ENCODE measurements at places on chromosomes 1 and 21. TPM values are rescaled to one million over a fixed set of nuclear protein-coding genes. Genes with fewer than 3 reads are reported as not detected.
A peak's percentile ranks its signal among the peaks of the same experiment; 100 is the strongest.

CD5L gene
- total RNA-seq, result not detected

WDR4 gene
- 14.0 TPM for total RNA-seq

UBE2J2 gene
- 61.0 TPM for total RNA-seq

- H3K4me1 ChIP-seq, result peaks cover 6% of the 10 kb centered on the region
- H3K27me3 ChIP-seq, result no peaks in the 10 kb centered on the region
- no peak overlapping the region for H3K27ac ChIP-seq
- H3K36me3 ChIP-seq, result no peaks in the 10 kb centered on the region
- no peak for DNase-seq
- no peak overlapping the region for H3K4me3 ChIP-seq
Measured at GRCh38 chr1:192552760-192553191, 22.8 kb upstream of the RGS1 start.

DNA sequence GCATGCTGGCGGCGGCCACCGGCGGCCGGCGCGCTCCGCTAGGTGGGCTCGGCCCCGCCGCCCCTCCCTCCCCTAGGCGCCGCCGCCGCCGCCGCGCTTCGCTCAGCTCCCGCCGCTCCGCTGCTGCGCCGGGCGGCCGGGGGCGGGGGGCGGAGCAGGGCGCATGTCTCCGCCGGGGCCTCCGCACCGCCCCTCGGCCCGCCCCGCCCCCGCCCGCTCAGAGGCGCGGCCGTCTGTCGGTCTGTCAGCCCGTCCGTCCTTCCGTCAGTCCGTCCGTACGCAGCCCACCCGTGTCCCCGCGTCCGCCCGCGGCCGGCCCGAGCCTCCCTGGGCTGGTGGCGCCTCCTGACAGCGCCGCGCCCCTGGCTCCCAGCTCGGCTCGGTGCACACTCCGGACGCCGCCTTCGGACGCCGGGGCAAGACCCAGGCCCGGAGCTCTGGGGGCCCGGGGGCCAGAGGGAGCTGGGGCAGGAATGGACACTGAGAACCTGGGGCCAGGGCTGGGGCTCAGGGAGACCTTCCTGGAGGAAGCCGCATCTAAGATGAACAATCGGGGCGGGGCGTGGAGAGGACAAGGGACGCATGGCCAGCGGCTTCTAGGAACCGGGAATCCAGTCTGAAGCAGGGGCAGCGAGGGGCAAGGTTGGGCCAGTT, at the start of gene GPR153:
Gene GPR153 (minus strand): TSS at position 138 of the 654 bp plus-strand sequence. CDS start 6,193 bp downstream, outside the sequence.
- no peaks in the 10 kb centered on the region for H3K36me3 ChIP-seq
- H3K4me1 ChIP-seq, result no peaks in the 10 kb centered on the region
- H3K27me3 ChIP-seq, result peaks cover 24% of the 10 kb centered on the region

DNA sequence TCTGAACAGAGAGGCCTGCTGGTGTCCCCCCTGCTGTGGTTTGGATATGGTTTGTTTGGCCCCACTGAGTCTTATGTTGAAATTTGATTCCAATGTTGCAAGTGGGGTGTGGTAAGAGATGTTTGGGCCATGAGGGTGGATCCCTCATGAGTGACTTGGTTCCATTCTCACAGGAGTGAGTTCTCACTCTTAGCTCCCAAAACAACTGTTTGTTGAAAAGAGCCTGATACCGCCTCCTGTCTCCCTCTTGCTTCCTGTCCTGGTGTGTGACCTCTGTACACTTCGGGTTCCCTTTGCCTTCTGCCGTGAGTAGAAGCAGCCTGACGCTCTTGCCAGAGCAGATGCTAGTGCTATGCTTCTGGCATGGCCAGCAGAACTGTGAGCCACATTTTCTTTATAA, 60.5 kb downstream of the C21orf91 start:
- no peak overlapping the region for H3K27ac ChIP-seq
- no peak overlapping the region for H3K4me3 ChIP-seq
- H3K4me1 ChIP-seq, result no peaks in the 10 kb centered on the region
- H3K36me3 ChIP-seq, result no peaks in the 10 kb centered on the region
- DNase-seq, result no peak

DNA sequence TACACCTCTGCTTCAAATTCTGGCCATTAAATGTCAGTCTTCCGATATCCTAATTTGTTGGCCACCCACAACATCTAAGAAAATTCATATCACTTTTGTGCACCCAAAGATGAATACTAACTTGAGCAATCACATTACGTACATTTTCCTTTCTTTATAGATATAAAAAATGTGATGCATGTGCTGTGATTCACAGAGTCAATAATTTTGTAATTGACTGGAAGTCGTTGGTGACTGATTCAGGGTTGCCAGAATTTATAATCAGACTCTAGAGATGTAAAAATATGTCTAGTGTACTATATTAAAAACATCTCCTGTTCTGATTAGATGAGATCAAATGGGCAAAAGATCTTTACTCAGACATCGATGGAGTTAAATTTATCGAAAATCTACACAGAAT, 150.0 kb upstream of the KCTD3 start:
- H3K4me3 ChIP-seq, result no peak overlapping the region
- no peaks in the 10 kb centered on the region for H3K36me3 ChIP-seq
- no peak for DNase-seq

- peak within 1 kb of the TSS; percentile 98 for H3K27ac ChIP-seq
- H3K4me1 ChIP-seq, result peaks cover 49% of the 10 kb centered on the region
- peak; percentile 53 for DNase-seq
- H3K27me3 ChIP-seq, result no peaks in the 10 kb centered on the region
- H3K36me3 ChIP-seq, result peaks cover 2% of the 10 kb centered on the region
Measured at GRCh38 chr1:154324669-154325582, at the start of gene ATP8B2. ATP8B2 (plus strand) TSS chr1:154325525; CDS start chr1:154328142, 2,617 bp downstream.

DNA sequence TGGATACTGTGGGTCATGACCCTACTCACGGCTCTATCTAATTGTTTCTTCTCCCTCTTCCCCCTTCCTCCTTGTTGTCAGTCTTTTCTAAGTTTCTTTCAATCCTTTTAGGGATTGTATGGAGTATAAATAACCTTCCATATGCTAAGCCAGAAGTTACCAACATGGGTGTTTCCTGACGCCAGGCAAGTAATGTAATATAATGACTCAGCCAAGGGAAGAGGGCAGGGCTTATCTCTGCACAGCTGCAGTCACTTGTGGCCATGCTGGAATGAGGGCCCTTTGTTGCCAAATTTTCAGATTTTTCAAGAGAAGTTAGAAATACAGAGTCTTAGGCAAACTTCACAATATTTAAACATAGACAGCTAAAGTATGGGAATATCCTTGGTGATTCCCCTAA, 194.6 kb downstream of the ST6GALNAC3 start:
- no peaks in the 10 kb centered on the region for H3K4me1 ChIP-seq
- DNase-seq, result no peak
- no peak overlapping the region for H3K4me3 ChIP-seq
- no peaks in the 10 kb centered on the region for H3K36me3 ChIP-seq

- no peak for DNase-seq
- H3K27ac ChIP-seq, result no peak overlapping the region
- H3K36me3 ChIP-seq, result no peaks in the 10 kb centered on the region
Measured at GRCh38 chr1:11522400-11523235, 43.7 kb downstream of the DISP3 start.

DNA sequence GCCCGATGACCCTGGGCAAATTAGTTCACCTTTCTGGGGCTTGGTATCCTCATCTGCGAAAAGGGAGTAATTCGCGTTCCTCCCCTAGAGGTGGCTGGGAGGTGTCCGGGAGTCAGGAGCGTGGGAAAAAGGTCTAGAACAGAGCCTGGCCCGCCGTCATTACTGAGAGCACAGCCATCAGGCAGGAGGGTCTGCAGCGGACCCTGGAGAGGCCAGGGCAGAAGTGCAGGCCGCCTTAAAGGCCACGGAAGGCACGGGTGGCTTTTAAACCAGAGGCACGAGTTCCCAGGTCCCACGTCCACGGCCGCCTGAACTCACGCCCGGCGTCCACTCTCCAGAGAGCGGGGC, 850 bp downstream of the PANK4 start:
- no peak for DNase-seq
- H3K36me3 ChIP-seq, result no peaks in the 10 kb centered on the region
- H3K27me3 ChIP-seq, result peaks cover 22% of the 10 kb centered on the region

GRCh38 chr1:98453066-98453465, 208.5 kb upstream of the SNX7 start:
- no peaks in the 10 kb centered on the region for H3K4me1 ChIP-seq
- H3K27ac ChIP-seq, result no peak overlapping the region
- H3K4me3 ChIP-seq, result no peak overlapping the region
- H3K27me3 ChIP-seq, result no peaks in the 10 kb centered on the region
- DNase-seq, result no peak

DNA sequence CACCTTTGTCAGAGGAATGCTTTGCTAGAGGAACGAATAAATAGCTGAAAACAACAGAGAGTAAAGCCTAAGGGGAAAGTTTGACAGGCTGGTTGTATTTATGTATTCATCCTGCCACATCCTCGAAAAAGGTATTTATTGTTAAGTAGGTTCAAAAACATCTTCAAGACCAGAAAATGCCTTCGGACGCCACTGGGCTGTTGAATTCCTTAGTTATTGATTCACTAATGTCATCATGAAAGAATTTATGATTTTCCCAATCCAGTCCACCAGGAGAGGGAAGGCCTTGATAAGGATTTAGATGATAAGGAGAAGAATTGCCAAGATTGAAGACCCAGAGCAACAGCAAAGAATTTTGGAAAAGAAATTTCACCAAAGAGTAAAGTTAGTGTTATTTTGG, 35.2 kb upstream of the MAB21L3 start:
- H3K27ac ChIP-seq, result no peak overlapping the region
- no peak overlapping the region for H3K4me3 ChIP-seq
- H3K27me3 ChIP-seq, result no peaks in the 10 kb centered on the region
- no peak for DNase-seq

- no peaks in the 10 kb centered on the region for H3K27me3 ChIP-seq
- DNase-seq, result no peak
- H3K27ac ChIP-seq, result no peak overlapping the region
- H3K36me3 ChIP-seq, result no peaks in the 10 kb centered on the region
- no peak overlapping the region for H3K4me3 ChIP-seq
Measured at GRCh38 chr1:184870319-184870718, 104.0 kb downstream of the NIBAN1 start.

- no peaks in the 10 kb centered on the region for H3K27me3 ChIP-seq
- H3K36me3 ChIP-seq, result peaks cover 2% of the 10 kb centered on the region
Measured at GRCh38 chr1:35915693-35916092, 15.2 kb upstream of the AGO3 start.

GRCh38 chr21:41024341-41024740, 143.6 kb upstream of the BACE2 start:
- no peak overlapping the region for H3K4me3 ChIP-seq
- H3K27ac ChIP-seq, result no peak overlapping the region
- H3K27me3 ChIP-seq, result no peaks in the 10 kb centered on the region
- H3K4me1 ChIP-seq, result no peaks in the 10 kb centered on the region

DNA sequence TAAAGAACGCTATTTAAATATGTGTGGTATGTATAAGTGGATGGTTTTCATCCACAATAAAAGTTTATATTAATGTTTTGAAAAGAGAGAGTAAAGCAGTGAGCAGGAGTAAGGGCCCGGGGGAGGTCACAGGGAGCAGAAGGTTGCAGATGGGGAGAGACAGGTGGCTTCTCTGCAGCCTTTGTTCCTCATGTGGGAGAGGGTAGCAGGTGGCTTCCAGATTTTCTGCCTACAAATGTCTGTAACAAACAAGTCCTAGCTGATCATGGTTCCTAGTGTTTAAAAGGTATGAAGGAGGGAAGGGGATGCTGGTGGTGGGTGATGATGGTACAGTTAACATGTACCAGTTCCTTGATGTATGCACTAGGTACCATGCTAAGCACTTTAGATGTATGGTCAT, 18.8 kb downstream of the QSOX1 start:
- DNase-seq, result no peak
- H3K27me3 ChIP-seq, result no peaks in the 10 kb centered on the region
- peaks cover 17% of the 10 kb centered on the region for H3K36me3 ChIP-seq
- H3K4me1 ChIP-seq, result no peaks in the 10 kb centered on the region
- H3K27ac ChIP-seq, result no peak overlapping the region
- H3K4me3 ChIP-seq, result no peak overlapping the region

DNA sequence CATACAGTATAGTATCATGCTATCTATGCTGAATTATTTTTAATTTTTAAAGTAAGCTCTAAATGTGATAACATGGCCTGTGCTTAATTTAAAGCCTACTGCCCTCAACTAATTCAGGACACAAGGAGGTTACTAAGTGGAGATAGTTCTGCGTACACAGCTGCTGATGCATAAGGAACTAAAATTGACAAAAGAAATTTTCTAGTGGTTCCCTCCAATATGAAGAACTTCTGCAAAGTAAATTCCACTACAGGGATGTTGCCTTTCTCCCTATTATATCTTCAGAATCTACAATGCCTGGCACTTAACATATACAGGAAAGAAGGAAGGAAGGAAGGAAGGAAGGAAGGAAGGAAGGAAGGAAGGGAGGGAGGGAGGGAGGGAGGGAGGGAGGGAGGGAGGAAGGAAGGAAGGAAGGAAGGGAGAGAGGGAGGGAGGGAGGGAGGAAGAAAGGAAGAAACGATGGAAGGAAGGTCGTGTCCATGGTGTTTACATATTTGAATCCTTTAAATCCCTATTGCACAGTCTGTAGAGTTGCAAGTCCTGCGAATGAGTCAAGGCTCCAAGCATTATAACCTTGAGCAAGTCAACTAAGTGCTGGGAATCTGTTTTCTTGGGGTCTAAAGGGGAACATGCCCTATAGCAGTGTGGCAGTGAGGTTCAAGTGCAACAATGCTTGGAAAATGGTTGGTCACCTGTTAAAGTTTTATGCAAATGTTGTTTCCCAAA, 171.2 kb downstream of the LMX1A start:
- no peak overlapping the region for H3K4me3 ChIP-seq
- H3K4me1 ChIP-seq, result no peaks in the 10 kb centered on the region
- no peak for DNase-seq
- no peaks in the 10 kb centered on the region for H3K27me3 ChIP-seq

DNA sequence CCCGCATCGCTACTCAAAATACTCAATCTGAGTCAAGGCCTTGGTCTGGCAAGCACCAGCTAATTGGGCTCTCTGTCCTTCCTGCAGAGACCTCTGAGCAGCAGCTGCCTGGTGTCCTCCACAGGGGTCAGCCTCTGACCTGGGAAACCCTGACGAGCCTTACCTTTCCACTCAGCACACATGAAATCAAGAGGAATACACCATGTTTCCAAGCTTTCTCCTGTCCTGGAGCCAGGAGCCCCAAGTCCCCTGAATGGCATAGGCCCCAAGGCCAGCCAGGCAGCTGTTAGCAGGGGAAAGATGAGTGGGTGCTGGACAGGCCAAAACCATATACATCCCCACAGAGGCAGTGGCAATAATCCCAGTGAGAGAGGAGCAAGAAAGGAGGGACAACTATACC, 27.2 kb upstream of the TSPEAR start:
- no peak overlapping the region for H3K27ac ChIP-seq
- H3K4me1 ChIP-seq, result no peaks in the 10 kb centered on the region
- no peaks in the 10 kb centered on the region for H3K27me3 ChIP-seq
- H3K36me3 ChIP-seq, result no peaks in the 10 kb centered on the region

- no peaks in the 10 kb centered on the region for H3K36me3 ChIP-seq
- H3K4me3 ChIP-seq, result no peak overlapping the region
- H3K27me3 ChIP-seq, result no peaks in the 10 kb centered on the region
Measured at GRCh38 chr1:4001461-4001860, 101.4 kb upstream of the C1orf174 start.

- H3K36me3 ChIP-seq, result no peaks in the 10 kb centered on the region
- no peak for DNase-seq
- no peaks in the 10 kb centered on the region for H3K4me1 ChIP-seq
- H3K4me3 ChIP-seq, result no peak overlapping the region
Measured at GRCh38 chr1:182331387-182331786, 60.2 kb downstream of the GLUL start.
